RPMI7951 (cell line): ENCODE measurements at places on chromosomes 3 and 15. TPM values are rescaled to one million over a fixed set of nuclear protein-coding genes. Genes with fewer than 3 reads are reported as not detected.

DNA sequence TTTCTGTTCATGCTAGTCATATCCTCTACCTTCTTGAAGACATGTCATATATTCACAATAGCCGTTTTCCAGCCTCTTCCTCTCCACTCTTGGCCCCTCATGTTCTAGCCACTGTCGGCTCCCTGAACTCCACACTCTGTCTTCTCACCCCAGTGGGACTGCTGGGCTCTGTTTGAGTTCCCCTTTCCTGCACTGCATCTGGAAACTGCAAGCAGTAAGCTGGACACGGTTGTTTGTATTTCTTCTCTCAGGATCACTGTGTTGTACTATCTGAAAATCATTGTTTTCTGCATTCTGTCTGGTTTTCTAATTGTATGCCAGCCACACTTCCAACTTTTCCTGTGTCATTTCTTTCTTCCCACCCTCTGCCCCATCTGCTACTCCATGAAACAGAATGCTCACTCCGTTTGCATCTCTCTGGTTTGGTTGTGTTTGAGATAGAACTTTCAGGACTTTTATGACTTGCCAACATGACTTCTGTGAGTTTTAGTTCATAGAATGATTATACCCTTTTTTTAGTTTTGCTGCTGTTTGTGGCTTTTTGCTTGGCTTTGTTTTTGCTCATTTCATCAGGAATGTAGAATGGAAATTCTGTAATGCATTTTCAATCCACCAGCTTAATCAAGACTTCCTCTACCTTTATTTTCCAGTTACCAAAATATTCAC, 192.3 kb downstream of the PLCL2 start:
- DNase-seq = no peak

DNA sequence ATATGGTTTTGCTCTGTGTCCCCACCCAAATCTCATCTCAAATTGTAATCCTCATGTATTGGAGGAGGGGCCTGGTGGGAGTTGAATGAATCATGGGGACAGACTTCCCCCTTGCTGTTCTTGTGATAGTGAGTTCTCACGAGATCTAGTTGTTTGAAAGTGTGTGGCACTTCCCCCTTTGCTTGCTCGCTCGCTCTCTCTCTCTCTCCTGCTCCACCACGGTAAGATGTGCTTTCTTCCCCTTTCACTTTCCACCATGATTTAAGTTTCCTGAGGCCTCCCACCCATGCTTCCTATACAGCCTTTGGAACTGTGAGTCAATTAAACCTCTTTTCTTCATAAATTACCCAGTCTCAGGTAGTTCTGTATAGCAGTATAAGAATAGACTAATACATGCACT, 60.7 kb downstream of the GSK3B start:
- no peak for DNase-seq

- peak; percentile 8 for DNase-seq
Measured at GRCh38 chr3:145882436-145882835, 278.5 kb downstream of the PLOD2 start.

- DNase-seq = no peak
Measured at GRCh38 chr15:62105266-62105665, 38.5 kb downstream of the C2CD4A start.

- no peak for DNase-seq
Measured at GRCh38 chr3:195754906-195755305, 34.1 kb downstream of the MUC20 start.

REC114 gene
- not detected in 2 replicates for total RNA-seq

GPR176 gene
- 44.5 and 50.8 TPM in 2 replicates for total RNA-seq
